ENCODE measurements at places on chromosomes 7 and 10.

GRCh38 chr7:15747301-15747700 is 60.8 kb upstream of the MEOX2 start:
- DNase-seq = no peak

GRCh38 chr7:73451780-73452398 is 18.3 kb downstream of the FZD9 start:
- DNase-seq = no peak

DNA sequence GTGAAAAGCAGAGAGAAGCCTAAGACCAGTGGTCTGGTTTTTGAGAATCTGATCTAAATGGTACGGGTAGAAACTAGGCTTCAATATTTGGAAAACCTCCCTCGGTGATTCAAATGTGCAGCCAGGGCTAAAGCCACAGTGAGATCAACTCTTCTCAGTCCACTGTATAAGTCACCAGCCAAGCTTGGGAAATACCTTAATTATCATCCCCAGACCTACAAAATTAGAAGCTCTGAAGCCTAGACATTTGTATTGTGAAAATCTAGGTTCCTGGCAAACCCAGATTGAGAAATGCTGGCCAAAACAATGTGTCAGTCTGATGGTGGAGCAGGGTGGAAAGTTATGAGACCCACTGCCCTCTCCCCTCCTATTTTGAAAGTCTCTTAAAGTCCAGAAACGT is 131.7 kb downstream of the DGKI start:
- DNase-seq = no peak

- no peak for DNase-seq
These were observed 44.5 kb upstream of the LBX1 start for GRCh38 chr10:101273741-101274140.

DNA sequence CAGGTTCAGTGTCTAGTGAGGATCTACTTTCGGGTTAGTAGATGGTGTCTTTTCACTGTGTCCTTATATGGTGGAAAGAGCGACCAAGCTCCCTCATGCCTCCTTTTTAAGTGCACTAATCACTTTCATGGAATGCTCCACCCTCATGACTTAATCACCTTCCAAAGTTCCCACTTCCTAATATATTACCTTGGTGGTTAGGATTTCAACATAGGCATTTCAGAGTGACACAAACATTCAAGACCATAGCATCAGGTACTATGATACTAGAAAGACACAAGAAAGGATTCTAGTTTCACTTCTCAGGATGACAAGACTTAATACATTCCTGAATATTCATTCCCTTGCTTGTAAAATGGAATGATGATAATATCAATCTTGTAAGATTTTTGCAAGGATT is 119.1 kb upstream of the FAM3C start:
- no peak for DNase-seq

DNA sequence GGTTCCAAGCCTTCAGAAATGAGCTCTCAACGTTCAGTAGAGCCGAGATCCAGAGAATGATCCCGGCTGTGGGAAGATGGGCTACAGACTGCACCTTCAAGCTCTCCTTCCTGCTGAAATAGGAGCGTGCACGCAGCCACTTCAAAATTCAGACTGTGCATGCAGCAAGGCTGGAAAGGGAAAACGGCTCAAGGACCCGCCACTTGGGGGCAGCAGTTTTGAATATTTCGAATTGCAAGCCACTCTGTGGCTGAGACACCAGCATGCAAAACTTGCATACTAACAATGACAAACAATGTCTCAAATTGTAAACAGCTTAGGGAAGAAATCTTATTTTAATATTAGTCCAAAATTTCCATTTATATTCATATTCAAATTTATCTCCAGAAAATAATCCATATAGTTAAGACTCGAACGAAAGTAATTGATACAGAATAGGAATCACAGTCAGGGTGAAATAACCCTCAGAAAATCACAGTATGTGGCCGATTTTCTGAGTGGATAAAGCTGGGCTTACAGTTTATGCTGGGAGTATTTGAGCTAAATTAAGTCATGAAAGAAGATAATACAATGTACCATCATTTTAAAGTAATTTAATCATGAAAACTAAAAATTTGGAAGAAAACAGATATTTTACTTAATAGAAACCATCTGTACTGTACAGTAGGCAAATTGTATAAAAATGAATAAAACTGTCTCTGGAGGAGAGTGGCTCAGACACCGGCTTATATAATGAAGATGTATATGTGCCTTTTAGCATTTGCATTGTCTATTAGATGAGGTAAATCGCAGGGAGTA is 137.9 kb upstream of the MKI67 start:
- DNase-seq = peak; percentile 28

GRCh38 chr7:46756996-46757395 is 824.9 kb downstream of the TNS3 start:
- DNase-seq = no peak

DNA sequence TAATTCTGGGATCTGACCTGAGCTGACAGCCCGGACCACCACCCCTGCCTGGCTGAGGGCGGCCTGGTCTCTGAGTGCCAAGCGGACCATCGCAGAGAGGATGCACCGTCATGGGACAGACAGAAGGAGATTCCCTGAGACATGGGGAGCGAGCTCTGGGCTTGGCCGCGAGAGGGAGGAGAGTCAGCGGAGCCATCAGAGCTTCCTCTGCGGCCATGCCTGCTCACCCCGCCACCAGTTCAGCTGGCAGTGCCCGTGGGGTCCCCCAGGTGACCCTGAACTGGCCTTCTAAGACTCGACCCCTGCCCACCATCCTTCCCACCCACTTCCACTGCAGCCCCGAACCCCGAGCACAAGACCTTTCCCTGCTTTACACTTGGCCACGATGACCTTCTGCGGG is 152.8 kb downstream of the TCERG1L start:
- DNase-seq = no peak

DNA sequence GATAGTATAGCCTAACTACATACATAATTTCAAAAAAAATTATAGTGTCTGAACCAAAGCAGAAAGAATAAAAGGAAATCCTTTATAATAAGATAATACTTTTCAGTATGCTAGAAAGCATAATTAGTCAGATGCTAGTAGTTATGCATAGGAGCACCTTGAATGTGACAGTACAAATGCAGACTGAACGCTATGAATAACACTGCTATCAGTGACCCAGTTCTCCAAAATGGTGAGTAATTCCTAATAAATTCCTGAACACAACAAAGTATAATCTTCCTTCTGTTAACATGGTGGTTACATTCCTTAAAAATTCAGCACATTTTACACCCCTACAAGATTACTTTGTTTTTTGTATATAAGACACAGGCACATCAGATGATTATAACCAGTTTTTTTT is 1.2 kb upstream of the CHPF2 start:
- no peak for DNase-seq

- DNase-seq = no peak
These were observed 5.8 kb downstream of the H2BK1 start for GRCh38 chr7:151204383-151205032.

DNA sequence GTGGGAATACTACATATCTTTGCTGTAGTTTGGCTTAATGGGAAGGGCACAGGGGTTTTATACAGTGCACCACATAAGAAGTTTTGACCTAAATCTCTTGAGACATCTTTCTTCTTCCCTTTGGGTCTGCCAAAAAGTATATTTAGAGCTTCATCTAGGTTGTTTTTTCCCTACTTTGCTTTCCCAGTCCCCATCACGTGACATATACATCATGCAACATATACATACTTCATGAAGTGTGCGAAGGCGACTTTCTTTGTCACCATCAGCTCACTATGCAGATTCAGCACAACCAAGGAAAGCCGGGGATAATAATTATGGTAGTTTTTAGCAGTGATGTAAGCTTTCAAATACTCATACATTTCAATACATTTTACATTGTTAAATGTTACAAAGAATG is 177.1 kb upstream of the PPP1R3A start:
- no peak for DNase-seq

- no peak for DNase-seq
These were observed 201.1 kb downstream of the WDR37 start for GRCh38 chr10:1257274-1257673.

GRCh38 chr7:8638076-8638475 is 204.7 kb downstream of the NXPH1 start:
- DNase-seq = no peak

DNA sequence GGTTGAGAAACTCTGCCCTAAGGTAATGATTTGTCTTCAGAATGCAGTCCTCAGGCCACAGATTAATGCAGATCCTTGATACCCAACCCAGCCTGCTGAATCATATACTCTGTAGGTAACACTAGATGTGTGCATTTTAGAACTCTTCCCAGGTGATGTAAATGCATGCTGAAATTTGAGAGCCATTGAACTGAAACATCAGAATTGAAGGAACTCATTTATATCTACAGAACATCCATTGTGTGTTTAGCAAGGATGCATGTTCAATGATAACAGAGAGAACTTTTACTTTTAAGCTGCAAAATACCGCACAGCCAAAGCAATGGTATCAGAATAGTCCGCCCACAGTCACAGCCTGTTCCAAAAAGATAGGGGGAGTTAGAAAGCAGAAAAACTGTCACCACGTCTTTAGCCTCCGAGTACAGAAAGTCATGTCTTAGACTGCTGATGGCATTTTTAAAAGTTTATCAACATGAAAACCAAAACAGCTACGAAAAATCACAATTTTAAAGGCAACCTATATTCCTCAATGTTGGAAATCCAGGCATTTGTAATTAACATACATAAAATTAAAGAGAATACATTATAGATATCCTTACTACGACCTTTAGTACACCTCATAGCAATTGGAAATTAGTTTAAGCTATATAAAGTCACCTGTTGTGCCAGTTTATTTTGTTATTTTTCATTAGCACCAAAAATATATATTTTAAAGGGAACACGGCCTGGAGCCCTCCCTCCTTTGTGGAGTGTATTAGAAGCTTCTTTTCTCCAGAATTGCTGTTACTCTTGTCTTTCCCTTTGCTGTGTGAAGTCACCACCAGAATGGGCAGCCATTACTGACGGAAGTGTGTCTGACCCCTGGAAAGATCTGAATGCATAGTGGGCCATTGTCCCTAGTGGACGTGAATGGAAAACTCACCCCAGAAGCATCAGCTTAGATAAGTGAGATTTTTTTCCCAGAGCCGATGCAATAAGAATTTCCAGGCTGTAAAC is 65.8 kb upstream of the PRKAR2B start:
- DNase-seq = no peak

DNA sequence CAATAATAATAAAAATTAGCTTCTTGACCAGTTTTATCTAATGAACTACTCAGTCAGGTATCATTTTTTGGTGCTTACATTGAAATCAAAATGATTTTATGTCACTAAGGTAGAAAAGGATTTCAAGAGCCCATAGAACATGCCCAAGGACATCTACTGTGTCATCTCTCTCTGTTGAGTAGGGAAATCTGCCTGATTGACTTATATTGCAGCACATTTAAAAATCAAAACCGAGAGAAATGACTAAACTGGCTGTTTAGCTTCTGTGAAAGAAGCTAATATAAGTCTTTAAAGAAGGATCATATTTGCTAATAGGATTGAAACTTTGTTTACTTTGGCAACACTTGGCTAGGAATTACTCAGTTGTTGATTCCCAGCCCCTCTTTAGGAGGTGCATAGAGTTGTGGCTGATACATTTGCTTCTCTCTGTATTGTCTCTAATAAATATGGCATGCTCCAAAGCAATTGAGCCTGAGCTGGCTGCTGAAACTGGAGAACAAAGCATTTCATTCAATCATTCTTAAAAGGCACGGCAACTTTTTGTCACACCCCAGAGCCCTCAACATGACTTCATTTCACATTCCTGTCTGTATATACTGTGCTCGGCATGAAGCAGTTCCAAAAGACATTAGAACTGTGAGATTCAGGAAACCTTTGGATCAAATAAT is 1096.9 kb upstream of the POT1 start:
- no peak for DNase-seq

DNA sequence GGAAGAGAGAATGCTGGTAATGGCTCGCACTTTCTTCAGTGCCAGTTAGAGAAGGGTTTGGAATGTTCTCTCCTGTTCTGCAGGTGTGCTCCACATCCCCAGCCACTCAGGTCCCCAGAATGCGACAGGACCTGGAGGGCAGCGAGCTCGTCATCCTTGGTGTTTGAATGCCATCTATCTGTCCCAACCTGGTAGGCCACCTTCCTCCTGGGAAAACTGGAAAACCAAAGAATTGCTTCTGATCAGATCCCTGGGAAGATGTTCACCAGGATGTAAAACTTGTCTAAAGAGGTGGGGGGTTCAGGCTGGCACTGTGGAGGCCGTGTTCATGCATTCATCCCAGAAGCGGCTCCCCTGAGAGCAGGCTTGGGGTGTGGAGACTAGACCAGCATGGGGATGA is 379.5 kb downstream of the GLRX3 start:
- DNase-seq = no peak

- no peak for DNase-seq
These were observed 4.0 kb upstream of the PLXNA4 start for GRCh38 chr7:132580277-132580676.

Data from stimulated activated CD8-positive, alpha-beta memory T cell treated with anti-CD3 and anti-CD28 coated beads, Interleukin-15, amount 100 ng/mL, for 48 hours (primary cell).